Stimulated activated CD4-positive, alpha-beta T cell treated with anti-CD3 and anti-CD28 coated beads, Interleukin-1b, Interleukin-23, amount 100 ng/mL, for 4 hours (primary cell): ENCODE measurements at places on chromosomes 4 and X.

- DNase-seq = no peak
Observed at GRCh38 chr4:184306949-184307348, 89.3 kb upstream of the ENPP6 start.

DNA sequence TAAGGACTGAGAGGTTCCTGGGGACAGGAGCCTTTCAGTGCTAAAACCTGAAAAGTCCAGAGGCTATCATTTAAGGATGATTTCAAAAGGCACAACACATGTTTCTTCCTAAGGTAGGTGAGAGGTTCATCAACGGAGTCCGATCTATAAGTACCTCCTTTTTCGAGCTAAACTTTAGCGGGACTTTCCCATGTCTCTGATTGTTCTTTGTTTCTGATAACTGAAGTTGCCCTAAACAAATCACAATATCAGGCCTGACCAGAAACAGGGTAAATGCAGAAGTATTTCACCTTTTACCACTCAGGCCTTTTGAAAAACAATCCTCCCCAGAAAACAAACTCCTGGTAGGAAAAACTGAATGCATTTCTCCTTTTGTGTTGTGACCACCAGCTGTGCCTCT, 17.6 kb downstream of the PIR start:
- no peak for DNase-seq

DNA sequence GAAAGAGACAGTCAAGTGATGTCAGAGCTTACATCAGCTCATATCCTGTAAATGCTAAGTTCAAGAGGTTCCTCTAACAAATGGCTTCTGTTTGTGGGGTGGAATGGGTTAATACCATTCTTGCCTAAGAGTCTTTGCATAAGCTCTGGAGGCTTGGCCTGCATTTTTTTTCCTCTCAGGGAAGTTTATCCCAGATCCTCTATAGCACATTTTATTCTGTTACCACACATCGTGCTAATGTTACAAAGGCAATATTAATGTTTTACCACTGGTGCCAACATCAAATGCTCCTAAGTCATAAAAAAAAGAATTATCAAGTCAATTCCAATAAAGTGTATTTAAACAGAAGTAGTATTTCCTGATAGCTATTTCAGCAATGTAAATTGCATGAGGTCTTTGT, 2.9 kb upstream of the ADH6 start:
- DNase-seq = no peak

DNA sequence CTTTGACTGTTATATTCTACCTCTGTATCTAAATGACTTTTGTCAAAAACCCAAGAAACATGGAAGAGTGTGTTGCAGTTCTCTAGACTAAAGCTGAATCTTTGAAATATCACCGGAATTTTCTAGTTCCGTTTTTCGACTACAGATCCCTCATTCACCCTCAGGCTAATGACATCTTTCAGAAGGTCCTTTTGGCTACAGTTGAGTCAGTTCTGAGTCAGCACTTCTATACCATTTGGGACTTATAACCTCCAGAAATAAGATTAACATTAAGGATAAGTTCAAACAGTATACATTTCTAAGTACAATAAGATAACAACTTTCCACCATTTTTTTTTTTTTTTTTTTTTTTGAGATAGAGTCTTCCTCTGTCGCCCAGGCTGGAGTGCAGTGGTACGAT, 331.0 kb upstream of the CPXCR1 start:
- no peak for DNase-seq

- DNase-seq = no peak
Observed at GRCh38 chrX:100600340-100600739, 15.6 kb downstream of the TNMD start.

DNA sequence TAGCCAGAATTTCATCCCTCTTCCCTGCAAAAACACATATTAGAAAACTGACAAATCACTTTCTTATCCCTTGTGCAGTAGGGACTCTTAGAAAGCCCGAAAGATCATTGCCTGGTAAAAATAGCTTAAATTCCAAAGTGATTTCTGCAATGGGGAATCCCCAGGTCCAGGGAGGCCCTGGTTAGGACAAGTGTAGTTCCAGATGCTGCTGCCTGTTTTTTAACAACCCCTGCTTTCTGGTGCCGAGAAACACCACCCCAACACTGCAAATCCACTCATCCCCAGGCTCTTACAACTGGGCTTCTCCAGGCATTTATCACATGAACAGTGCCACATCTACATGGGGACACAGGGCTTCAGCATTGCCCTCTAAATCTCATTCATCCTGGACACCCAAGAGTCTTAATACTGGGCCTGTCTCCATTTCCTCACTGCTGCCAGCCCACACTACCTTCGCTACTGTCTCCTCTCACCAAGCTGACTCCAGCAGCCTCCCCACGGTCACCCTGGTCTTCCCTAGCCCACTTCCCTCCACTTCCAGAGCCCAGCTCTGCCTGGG, 112.2 kb upstream of the PSAPL1 start:
- DNase-seq = no peak

DNA sequence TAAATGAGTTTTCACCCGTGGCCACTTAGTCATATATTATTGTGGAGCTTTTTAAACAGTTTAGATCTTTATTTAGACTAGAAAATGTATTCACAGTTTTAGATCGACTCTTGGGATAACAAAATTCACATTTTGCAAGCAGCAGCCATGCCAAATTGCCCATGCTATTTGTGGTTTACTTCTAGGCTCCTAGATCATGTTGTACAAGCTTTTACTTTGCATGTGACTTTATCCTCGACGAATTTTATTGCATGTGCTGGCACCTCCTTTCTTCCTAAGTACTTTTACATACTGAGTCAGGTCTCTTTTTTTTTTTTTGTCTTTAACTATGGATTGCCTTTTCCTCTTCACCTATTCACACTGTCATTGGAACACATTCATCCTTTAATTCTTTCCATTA, 23.2 kb downstream of the BBS12 start:
- DNase-seq = no peak

DNA sequence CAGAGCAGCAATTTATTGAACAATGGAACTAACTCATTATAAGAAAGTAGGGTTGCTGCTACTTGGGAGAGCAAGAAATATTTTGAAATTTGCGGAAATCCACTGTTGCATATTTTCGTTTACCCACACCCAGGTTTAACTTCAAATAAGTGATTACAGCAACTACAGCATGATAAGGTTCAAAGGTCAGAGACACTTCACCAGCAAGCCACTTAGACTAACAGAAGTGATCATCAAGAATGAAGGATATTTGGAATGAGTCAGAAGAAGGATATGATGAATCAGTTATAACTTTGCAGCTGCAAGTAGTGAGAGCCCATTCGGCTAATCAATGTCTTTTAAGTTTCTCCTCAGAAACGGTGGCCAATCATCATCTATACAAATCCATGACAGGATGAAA, 199.3 kb downstream of the TMA16 start:
- DNase-seq = no peak

DNA sequence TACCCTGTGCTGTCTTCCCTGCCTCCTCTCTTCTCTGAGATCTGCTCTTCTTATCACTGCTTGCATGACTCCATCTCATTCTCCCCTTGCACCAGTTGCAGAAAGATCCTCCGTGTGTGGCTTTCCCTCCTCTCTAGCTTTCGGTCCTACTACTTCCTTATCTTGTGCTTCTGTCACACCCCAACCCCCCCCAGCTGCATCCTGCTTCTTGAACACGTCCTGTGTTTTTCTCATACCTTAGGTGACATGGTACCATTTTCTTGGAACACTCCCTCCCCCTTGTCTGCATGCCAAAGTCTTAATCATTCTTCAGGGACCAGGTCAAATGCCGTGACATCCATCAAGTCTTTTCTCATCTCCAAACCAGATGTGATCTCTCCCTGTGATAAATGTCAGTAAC, 46.4 kb downstream of the FHL1 start:
- no peak for DNase-seq

GRCh38 chrX:9724711-9725110, 40.9 kb downstream of the GPR143 start:
- no peak for DNase-seq
